Stimulated activated naive CD4-positive, alpha-beta T cell treated with Interleukin-2 at 50 U/mL for 16 hours (primary cell): ENCODE measurements at places on chromosomes 3 and 15.

DNA sequence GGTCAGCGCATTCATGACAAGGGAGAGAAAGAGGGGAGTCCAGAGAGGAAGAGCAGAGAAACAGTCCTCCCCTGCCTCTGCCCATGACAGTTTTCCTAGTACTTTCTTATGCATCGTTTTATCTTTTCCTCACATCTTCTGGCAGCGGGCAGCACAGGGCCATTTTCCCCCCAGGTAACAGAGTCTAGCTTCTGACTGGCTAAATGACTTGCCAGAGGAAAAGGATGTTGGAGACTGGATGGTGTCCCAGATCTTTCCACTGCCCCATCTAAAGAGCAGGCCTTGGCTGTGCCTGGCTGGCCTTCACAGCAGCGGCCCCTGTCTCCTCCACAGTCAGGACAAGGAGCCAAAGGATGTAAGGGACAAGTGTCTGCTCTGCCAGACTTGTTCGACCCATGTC is 59.3 kb downstream of the CTDSPL start:
- no peak for DNase-seq

GRCh38 chr15:68431792-68432401 is at the start of gene ITGA11:
TSS of gene ITGA11 (minus strand) at chr15:68432163. CDS start at chr15:68432066, 97 bp downstream.
- DNase-seq: no peak

DNA sequence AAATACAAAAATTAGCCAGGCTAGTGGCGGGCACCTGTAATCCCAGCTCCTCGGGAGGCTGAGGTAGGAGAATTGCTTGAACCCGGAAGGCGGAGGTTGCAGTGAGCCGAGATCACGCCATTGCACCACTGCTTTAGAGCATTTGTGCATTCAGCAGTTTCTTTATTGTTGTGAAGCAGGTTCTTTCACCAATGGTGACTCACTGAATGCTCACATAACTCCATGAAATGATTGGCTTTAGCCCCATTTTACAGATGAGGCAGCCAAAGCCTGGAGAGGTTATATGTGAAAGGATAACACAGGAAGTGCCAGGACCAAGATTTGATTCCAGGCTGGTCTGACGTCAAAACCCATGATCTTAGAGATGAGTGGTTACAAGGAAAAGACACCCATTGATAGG is 195.2 kb downstream of the SLCO3A1 start:
- DNase-seq: no peak

GRCh38 chr3:23540600-23540999 is 265.2 kb upstream of the UBE2E1 start:
- DNase-seq: no peak

DNA sequence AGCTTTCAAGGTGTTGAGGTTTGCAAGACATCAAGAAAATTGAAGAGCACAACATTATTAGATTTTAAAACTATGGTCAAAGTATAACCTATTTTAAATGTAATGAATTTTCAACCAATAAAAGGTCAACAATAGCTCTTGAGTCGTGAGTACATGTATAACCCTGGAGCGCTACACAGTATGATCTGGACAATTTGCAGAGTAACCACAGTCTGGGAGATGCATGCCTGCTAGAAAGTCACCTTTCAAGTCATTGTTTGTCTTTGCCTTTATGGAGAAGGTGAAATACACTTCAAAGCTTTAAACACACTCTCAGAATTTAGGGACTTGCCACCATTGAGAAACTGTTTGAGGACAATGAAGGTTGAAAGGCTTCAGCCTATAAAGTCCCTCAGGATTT is 112.6 kb upstream of the ALCAM start:
- no peak for DNase-seq

DNA sequence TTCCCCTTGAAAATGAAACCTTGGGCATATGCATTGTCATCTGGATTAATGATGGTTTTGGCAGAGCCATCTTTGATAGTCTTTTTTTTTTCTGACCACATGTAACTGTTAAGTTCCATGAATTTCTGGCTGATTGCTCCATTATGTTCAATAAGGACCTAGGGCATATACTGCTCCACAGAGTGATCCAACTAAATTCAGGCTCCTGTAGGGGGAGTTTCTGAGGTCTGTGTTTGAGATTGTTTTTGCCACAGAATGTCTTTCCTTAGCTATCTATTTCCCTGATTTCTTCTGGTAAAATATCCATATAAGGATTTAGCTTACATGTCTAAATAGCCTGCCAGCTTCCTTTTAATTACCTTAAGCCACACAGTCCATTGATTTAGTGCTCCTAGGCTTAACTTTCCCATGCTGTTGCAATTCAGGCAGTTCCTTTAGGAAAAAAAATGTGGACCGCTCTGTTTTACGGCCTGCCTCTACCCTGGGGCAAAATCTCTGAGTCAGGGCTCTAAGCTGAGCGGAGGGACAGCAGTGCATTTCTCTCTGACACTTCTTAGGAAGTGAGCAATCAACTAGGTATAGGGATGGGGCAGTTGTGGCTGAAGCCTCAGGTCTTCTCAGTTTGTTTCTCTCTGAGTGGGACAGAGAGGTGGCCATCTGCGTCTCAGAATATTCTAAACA is 796.2 kb downstream of the NR2F2 start:
- no peak for DNase-seq

DNA sequence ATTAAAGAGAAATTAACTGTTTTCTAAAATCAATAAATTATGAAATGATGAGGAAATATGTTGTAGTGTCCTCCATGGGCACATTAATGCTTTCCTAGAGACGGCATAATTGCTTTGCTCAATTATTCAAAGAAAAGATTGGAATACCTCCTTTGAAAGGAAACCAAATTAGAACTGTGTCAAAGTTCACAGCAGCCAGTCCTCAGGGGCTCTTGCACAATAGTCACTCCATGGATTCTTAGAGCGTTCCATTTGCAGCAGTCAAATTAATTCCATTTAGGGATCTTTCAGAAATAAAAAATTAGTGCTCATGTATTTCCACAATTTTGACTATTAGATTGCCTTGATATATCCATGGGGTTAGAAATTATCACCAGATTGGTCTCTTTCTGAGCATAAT is 841.6 kb upstream of the DPPA4 start:
- no peak for DNase-seq

DNA sequence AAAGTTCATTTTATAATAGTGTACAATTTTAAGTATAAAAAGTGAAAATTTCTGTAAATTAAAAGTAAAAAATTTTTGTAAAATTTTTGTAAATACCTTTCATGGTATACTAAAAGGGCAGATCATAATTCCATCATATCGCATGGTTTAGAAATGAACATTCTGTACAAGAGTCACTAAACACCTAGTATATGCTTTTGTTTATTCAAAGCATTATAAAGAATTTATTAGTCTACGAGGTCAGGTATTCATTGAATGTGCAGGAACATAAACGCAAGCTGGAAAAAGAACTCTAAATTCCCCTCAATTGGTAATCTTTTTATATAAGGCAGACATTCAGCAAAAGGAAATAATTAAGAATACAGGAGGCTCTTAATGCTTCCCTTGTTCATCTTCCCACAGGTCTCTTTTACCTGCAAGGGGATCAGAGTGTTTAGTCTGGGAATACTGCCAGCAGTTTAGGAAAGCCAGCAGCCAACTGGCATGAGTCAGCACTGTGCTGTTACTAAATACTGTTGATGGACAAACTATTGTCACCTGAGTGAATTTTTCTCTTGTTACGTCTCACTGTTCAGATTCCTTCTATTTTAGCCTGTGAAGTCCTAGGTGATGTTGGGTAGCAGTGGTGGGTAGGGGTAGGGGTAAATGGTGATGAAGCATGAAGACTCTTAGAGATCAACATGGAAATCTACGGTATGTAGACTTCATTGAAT is 70.1 kb downstream of the UQCC5 start:
- DNase-seq: no peak
